ENCODE measurements at places on chromosomes 16 and 17.

DNA sequence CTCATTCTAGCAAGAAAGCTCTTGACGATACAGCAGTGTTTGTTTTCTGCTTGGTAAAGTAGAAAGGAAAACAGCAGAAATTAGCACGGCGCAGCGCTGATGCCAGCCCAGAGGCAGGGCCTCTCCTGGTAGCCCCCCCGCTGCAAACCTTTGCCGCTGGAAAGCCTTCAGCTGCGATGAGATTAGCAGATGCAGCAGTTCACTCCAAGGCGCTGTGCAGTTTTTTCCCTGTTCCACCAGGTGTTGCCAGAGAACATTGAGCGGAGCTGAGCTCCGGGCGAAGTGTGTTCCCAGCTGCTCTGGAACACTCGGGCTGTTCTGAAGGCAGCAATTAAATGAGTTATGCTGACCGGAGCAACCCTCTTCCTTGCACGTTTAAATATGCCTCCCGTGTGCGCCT, 72.5 kb downstream of the RBFOX1 start:
- no peak for DNase-seq

DNA sequence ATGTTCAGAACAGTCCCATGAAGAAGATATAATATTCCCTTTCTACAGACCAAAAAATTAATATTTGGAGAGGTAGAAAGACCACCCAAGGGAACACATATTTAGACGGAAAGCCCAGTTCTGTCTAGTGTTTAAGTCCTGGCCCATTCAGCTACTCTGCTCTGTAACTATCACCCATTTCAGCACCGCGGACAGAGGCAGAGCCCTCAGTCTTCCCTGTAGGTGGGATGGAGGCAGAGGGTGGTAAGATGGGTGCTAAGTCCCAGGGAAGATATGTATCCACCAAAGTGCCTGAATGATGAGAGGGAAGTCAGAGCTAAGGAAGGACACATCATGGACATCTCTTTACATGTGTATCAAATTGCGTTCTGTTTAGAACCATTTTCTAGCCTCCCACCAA, 27.8 kb upstream of the C16orf78 start:
- DNase-seq = no peak

GRCh38 chr17:8964801-8965393, 610 bp downstream of the PIK3R5 start:
- no peak for DNase-seq

DNA sequence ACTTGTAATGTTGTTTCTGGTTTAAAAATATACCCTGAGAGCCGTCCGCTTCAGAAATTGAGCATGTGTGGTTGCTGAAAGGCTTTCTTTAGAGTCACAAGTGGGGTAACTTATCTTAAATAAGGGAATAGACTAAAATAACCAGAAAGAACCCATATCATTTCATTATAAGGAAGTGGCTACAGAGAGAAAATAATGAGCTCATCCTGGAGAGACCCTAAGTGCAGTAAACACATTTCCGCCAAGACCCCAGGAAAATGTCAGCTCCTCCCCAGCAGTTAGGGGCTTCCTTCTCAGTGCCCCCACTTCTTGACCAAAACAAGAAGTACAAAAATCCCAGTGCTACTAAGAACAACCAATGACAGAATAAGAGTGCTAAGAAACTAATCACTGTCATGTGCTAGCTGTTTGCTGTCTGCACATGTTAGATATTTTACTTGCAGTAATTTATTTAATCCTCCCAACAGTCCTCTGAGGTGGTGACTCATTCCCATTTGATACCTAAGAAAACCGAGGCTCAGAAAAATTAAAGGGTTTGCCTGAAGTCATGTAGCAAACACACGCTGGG, 83.5 kb downstream of the CDYL2 start:
- no peak for DNase-seq

- no peak for DNase-seq
Observed at GRCh38 chr16:53068423-53068833, 13.6 kb downstream of the CHD9 start.

- DNase-seq = no peak
Observed at GRCh38 chr16:11980136-11980844, 3.8 kb downstream of the SNX29 start.

DNA sequence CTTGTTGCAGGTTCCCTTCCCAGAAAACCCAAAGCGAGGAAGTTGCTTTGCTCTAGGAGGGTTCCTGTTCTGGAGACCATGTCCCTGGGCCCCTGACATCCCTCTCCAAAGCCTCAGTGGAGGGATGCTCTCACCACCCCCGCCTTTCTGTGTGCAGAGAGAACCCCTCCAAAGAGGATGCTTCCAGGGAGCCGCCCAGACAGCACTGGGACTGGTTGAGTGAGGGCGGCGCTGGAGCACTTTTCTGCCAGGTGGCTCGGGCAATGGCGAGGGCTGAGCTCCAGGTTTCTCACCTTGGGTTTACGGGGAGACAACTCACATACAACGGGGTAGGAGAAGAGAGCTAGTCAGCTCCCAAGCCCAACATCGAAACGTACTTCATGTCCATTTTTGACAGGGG, 7.3 kb downstream of the EMC6 start:
- DNase-seq = no peak

DNA sequence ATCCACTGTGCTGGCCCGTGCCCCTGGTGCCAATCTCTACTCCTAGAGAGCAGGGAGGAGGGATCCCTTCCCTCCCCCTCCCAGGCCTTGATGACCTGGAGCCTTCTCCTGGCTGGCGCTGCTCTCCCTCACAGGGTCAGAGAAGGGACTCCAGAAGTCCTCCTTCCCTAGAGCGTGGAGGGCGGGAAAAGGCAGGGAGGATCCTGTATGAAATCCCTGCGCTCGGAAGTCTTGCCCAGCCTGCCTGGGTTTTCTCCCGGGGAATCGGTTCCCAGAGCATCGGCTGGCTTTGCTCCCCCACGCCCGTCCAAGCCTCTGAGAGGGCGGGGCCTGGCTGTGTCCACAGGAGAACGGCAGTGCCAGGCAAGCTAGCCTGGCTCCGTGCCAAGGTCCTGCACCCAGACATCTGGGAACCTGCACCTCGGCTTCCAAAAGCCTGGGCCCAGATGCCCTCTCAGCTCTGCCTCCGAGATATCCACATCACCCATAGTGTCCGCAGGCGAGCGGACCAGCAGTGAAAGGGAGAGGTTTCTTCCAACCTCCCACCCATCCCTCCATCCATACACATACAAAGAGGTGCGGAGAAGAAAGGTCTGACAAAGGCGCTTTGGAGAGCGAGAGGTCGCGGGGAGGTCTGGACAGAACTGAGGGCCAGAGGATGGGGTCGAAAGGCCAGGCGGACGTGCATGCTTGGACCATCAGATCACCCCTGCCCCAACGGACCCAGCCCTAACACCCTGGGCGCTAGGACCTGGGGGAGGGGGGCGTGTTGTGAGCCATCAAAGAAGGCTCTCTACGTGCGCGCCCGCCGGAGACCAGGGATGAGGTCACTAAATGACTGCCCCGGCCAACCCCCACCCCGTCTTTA, 1.1 kb downstream of the MPP2 start:
- no peak for DNase-seq

- DNase-seq = no peak
Observed at GRCh38 chr16:78743556-78743955, 644.1 kb downstream of the WWOX start.

DNA sequence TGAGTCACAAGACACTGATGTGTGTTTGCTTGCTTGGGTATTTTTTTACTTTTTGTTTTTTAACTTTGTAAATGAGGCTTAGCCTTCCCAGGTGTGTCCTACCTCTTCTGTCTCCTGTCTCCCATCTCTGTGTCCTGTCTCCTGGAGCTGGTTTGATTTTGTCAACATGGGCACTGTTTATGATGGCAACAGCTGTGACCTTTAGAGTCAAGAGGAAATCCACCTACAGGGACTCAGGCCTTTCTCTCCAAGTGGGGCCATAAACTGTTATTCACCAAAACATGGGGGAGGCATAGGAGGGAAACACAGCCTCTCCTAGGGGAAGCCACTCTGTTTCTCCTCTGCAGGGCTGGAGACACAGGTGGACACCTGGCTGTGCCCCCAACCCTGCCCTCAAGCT, 13.1 kb upstream of the PLCG2 start:
- DNase-seq = no peak

DNA sequence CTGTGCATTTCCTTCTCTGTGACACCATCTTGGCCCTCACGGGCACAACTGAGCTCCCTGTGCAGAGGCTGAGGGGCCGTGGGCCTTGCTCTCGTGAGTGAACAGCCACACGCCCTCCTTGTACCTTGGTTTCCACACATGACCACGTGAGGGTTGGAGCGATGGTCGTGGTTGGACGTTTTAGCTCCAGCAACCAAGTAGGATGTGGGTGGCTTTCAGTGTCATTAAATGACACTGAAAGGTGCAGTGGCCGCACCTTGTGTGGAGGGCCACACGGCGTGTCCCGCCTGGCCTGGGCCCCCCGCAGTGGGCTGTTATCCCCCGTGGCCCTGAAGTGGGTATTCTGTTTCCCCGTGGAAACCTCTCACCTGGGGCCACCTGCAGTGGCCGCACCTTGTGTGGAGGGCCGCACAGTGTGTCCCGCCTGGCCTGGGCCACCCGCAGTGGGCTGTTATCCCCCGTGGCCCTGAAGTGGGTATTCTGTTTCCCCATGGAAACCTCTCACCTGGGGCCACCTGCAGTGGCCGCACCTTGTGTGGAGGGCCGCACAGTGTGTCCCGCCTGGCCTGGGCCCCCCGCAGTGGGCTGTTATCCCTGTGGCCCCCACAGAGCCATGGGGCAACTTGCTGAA, 28.2 kb downstream of the ACSF3 start:
- no peak for DNase-seq

- DNase-seq = no peak
Observed at GRCh38 chr17:64972611-64973010, 53.3 kb upstream of the LRRC37A3 start.

DNA sequence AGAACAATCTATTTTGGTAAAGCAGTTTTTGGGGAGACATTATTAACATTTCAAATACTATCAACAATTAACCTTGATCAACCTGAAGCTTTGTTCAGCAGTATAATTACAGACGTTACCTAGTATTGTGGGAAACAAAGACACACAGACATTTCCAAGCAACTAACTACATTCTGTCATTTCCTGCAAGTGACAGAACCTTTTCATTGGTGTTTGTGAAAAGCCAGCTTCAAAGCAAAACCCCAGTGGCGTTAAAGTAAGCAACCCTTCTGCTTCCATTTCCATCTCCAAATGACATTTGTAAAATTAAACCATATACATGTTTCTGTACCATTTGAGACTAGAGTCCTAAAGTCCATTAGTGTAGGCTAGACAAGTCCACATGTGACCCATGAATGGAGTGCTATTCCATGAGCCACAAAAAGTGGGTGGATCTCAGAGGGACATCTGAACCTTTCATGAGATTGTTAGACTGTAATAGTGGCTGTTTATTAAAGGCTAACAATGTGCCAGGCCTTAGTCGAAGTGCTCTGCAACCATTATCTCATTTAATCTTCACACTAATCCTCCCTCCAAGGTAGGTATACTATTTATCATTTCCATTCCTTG, 101.2 kb downstream of the SSH2 start:
- no peak for DNase-seq

DNA sequence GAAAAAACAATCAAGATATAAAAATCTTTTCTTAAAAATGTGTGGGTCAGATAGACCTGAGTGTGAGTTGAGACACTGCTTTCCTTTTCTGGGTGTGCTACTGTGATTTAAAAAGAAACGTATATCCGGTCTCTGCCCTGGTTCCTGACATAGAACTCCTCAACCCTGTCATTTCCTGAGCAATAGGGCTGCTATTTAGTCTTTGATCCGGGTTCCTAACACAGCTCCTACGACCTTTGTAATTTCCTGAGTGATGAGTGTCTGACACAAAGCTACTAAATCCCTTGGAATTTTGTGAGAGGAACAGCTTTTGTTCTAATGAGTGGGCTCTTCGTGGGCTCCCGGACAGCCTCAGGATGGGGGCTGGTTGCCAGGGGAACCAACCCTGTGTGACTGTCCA, 93.9 kb upstream of the FA2H start:
- no peak for DNase-seq

DNA sequence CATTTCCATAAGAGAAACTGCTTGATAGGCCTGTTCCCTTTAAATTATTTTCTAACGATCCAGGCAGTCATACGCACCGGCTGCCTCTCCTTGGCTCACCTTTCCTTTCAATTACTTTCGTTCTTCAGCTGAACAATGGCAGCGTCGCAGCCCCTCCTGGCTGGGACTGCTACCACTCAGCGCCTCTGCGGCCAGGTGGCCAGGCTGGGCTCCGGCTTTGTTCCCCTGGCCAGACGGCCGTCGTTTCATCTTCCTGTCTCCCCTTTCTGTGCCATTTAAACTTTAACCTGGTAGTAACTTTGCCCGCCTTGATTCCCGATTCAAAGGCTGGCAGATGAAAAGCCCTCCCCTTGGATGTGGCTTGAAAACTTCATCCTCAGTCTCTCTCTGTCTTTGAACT, 79.0 kb downstream of the C16orf78 start:
- no peak for DNase-seq

DNA sequence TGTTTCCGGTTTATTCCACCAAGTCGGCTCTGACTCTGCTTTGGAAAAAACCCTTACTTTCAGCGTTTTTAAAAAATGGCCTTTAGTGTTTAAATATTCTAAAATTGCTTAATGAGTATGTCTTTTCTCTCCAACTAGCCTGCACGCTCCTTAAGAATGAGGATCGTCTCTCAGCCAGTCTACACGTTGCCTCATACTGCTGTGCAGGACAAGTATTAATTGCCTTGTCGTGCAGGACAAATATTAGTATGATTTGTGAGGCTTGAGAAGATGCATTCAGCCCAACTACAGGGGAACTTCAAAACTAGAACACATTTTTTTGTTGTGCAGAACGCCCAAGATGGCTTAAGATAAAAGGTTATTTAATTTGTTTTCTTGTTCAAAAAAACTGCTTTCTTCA, 61.2 kb downstream of the MARCHF10 start:
- no peak for DNase-seq

GRCh38 chr17:55694286-55694910, 28.3 kb downstream of the TMEM100 start:
- DNase-seq = no peak

GRCh38 chr16:50448522-50448921, 79.7 kb upstream of the BRD7 start:
- no peak for DNase-seq
